Renal pelvis (tissue), 12 donors: ENCODE measurements at places on chromosomes 6 and 20. TPM values are rescaled to one million over a fixed set of nuclear protein-coding genes. Genes with fewer than 3 reads are reported as not detected.

Gene RIN2
- 38.5 TPM for polyA plus RNA-seq

Gene DEFB115
- not detected for polyA plus RNA-seq

Gene STX11
- 0.62 TPM for polyA plus RNA-seq

Gene TGM2
- 42.3 TPM for polyA plus RNA-seq

Gene ANKRD66
- not detected for polyA plus RNA-seq

Gene LTA
- 0.30 TPM for polyA plus RNA-seq

Gene SAYSD1
- 22.4 TPM for polyA plus RNA-seq

Gene DZANK1
- 10.9 TPM for polyA plus RNA-seq

Gene SERPINB6
- 82.2 TPM for polyA plus RNA-seq

Gene TRIM40
- polyA plus RNA-seq, result 0.10 TPM

Gene HLA-G
- polyA plus RNA-seq, result 2.2 TPM

Gene CALHM6
- polyA plus RNA-seq, result 5.1 TPM

Gene MTG2
- polyA plus RNA-seq, result 45.6 TPM

Gene CEP85L
- 6.4 TPM for polyA plus RNA-seq

Gene PRDM1
- polyA plus RNA-seq, result 2.1 TPM

Gene LRRC73
- 1.4 TPM for polyA plus RNA-seq

Gene SLC22A7
- 0.84 TPM for polyA plus RNA-seq

Gene TRIM10
- 0.52 TPM for polyA plus RNA-seq

Gene MPIG6B
- polyA plus RNA-seq, result 1.7 TPM

Gene FAM8A1
- 39.4 TPM for polyA plus RNA-seq

Gene BPI
- 1.2 TPM for polyA plus RNA-seq

Gene CYP24A1
- 1.4 TPM for polyA plus RNA-seq

Gene PPP1R3G
- 1.8 TPM for polyA plus RNA-seq

Gene CD40
- polyA plus RNA-seq, result 5.7 TPM

Gene BEND6
- 4.9 TPM for polyA plus RNA-seq

Gene SLC35D3
- not detected for polyA plus RNA-seq

Gene RBBP8NL
- polyA plus RNA-seq, result 2.9 TPM

Gene LY6G6C
- 0.69 TPM for polyA plus RNA-seq

Gene LHFPL5
- 0.14 TPM for polyA plus RNA-seq

Gene FAM135A
- 27.5 TPM for polyA plus RNA-seq

Gene FLRT3
- polyA plus RNA-seq, result 197 TPM

Gene CDSN
- polyA plus RNA-seq, result not detected

Gene OPN5
- polyA plus RNA-seq, result 1.5 TPM

Gene FAM209B
- 0.48 TPM for polyA plus RNA-seq

Gene C6orf89
- 49.7 TPM for polyA plus RNA-seq

Gene GRIK2
- 12.4 TPM for polyA plus RNA-seq

Gene ENPP5
- polyA plus RNA-seq, result 13.2 TPM

Gene HLA-DMB
- 60.1 TPM for polyA plus RNA-seq

Gene ANKEF1
- polyA plus RNA-seq, result 8.1 TPM

Gene RIOK1
- polyA plus RNA-seq, result 34.3 TPM

Gene BPIFB4
- polyA plus RNA-seq, result not detected

Gene PERP
- polyA plus RNA-seq, result 15.9 TPM

Gene SEMG1
- polyA plus RNA-seq, result not detected

Gene MACROD2
- polyA plus RNA-seq, result 12.8 TPM

Gene MOG
- polyA plus RNA-seq, result 0.51 TPM

Gene APOM
- polyA plus RNA-seq, result 109 TPM

Gene DLK2
- polyA plus RNA-seq, result 1.6 TPM

Gene SIRPB1
- 0.25 TPM for polyA plus RNA-seq

Gene POU5F1
- 1.9 TPM for polyA plus RNA-seq

Gene TSPO2
- 0.60 TPM for polyA plus RNA-seq

Gene PAX1
- polyA plus RNA-seq, result not detected

Gene EDN1
- polyA plus RNA-seq, result 4.0 TPM

Gene ZBTB12
- 29.6 TPM for polyA plus RNA-seq

Gene IP6K3
- polyA plus RNA-seq, result 0.83 TPM

Gene DSP
- 83.5 TPM for polyA plus RNA-seq

Gene MLN
- polyA plus RNA-seq, result 1.4 TPM

Gene SPDEF
- polyA plus RNA-seq, result 0.09 TPM
